Omental fat pad (tissue), 4 donors: ENCODE measurements at places on chromosomes 16 and 17.
A peak's percentile ranks its signal among the peaks of the same experiment; 100 is the strongest.

- DNase-seq, result no peak
These were observed 35.3 kb upstream of the PITPNM3 start for GRCh38 chr17:6591599-6592158.

DNA sequence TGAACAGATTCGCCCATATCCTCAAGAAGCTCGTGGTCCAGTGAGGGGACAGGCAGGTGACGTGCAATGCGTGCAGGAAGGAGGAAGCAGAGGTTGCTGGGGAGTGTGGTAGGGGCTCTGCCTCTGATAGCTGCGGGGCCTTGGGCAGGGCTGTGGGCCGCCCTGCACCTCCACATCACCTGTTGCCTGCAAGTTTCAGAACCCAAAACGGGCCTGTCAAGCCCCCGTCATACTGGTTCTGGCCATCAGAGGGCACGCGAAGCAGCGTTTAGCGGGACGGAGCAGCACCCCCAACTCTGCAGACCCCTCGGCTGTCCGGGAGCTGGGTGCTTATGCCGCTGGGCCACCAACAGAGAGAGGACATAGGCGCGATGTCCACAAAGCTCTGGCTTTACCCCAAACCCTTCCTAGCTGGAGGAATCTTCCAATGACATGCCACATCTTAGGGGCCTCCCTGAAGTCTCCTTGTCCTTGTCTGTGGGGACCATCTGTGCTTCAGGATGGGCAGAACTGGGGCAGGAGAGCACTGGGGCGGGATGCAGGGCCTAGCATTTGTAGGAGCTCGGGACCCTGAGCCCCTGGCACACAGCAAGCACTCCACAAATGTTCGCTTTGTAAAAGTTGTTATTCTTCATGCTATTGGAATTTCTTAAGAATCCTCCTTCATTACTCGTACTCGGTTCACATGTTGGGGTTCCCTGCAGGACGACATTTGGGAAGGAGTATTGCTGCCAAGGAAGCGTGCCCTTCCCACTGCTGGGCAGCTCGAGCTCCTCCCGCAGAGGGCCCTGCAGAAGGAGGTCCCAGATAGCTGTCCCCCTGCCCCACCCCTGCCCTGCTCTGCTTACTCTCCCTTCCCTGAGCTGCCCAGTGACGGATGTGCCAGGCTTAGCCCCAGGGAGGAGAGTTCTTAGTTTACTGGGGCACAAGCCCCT, 64.3 kb downstream of the CNGB1 start:
- DNase-seq, result no peak

- DNase-seq, result no peak
These were observed 1.7 kb downstream of the ADCY9 start for GRCh38 chr16:4114257-4115208.

GRCh38 chr17:83092931-83093330, 13.5 kb downstream of the METRNL start:
- DNase-seq, result no peak

- no peak for DNase-seq
These were observed 42.8 kb downstream of the SPOP start for GRCh38 chr17:49635121-49635520.

- no peak for DNase-seq
These were observed 180.1 kb downstream of the HS3ST3A1 start for GRCh38 chr17:13421581-13422130.

DNA sequence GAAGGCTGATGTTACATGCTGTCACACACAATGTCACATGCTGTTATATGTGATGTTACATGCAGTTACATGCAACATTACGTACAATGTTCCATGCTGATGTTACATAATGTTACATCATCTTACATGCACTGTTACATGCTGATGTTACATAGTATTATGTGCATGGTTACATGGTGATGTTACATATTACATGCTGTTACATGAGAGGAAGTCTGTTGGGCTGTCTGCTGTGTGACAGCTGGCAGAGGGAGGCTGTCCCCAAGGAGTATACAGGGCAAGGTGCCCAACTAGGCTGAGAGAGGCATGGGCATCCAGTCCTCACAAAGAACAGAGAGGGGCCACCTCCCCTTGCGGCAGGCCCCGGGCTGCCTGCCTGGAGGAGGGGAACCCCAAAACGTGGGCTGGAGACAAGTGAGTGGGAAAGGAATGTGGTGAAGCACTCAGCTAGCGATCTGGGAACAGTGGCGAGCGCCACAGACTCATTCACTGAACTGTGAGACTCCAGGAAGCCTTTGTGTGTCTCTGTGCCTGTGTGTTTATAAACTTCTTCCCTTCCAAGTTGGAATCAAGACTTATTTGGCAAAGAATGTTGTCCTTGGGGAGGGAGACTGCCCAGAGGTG, 30.6 kb downstream of the TMEM92 start:
- DNase-seq, result no peak

- no peak for DNase-seq
These were observed 16.7 kb upstream of the MTMR4 start for GRCh38 chr17:58531122-58531521.

GRCh38 chr17:78416791-78417530, 38.5 kb downstream of the PGS1 start:
- DNase-seq, result no peak

GRCh38 chr16:80462917-80463316, 77.9 kb upstream of the DYNLRB2 start:
- no peak for DNase-seq

- DNase-seq, result no peak
These were observed 1.2 kb downstream of the FOXF1 start for GRCh38 chr16:86511317-86512161.

- DNase-seq, result no peak
These were observed 34.2 kb upstream of the CCL2 start for GRCh38 chr17:34220752-34221395.

- DNase-seq, result no peak
These were observed 13.4 kb downstream of the ABCA8 start for GRCh38 chr17:68941761-68942160.

GRCh38 chr16:88292007-88292970, 90.5 kb upstream of the ZNF469 start:
- DNase-seq, result no peak

DNA sequence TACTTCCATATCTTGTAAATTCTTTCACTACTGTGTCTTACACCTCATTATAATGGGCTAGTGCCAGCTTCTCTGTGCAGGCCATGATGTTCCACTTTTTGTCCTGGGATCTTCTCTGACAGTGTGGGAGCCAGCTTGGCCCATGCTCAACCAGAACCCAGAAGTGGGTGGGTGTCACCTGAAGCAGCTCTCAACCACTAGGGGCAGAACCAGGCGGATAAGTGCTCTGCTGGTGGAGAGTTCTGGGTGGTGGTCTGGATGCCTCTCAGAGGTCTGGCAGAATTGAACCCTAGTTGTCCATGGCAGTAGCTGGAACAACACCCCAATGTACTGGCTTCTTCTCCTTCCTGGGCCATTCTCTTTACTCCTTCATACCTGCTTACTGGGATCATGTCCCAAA, 254.1 kb upstream of the N4BP1 start:
- DNase-seq, result no peak

- DNase-seq, result no peak
These were observed 19.0 kb downstream of the MEAK7 start for GRCh38 chr16:84485255-84486010.

DNA sequence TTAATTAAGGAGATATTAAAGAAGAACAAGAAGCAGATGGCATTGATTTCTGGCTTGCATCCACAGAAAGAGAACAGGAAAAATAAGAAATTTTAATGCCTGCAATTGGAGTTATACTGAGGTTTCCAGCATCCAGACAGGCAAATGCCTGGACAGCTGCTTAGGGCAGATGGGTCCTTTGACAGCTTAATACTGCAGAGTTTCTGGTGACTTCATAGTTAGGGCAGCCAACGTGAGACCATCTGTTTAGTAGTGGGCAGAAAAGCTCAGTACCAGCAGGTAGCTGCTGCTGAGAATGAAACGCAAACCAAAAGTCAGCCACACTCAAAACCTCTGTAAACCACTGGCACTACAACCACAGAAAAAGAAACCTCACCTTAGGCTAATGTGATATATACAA, 109.8 kb downstream of the CDK5R1 start:
- DNase-seq, result no peak

- DNase-seq, result no peak
These were observed 10.0 kb downstream of the WDR45B start for GRCh38 chr17:82638183-82638773.

- no peak for DNase-seq
These were observed 30.2 kb downstream of the BRD7 start for GRCh38 chr16:50338371-50339231.

DNA sequence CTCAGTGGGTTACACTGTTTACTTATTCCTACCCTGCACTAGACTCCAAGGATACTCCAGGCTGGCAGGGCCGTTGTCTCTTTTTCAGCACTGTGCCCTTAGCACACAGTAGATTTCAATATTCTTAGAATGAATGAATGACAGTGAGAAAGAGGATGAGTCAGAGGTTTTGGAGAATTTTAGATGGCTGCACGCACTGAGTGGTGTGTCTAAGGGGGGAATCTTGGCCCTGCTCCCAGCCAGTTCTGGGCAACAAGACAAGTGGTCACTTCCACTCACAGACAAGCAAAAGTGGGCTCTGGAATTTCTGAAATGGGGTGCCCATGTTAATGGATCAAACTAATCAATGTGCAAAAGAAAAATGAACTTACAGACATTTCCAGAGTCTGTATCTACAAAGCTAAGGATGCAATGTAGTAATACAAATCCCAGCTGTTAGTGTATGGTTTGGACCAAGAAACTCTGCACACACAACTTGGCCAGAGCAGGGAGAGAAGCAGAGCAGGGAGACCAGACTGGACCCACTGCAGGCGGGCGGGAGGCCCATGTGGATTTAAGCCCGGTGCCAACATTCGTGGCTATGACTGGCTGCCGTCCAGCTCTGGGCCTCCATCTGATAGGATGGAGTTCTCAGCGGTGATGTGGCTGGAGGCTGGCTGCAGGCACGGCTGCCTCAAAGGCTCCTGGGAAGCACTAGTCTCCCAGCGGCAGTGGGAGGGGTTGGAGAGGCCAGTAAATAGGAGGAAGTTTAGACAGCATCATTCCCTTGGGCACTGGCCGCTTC, 95.6 kb upstream of the CDYL2 start:
- no peak for DNase-seq

DNA sequence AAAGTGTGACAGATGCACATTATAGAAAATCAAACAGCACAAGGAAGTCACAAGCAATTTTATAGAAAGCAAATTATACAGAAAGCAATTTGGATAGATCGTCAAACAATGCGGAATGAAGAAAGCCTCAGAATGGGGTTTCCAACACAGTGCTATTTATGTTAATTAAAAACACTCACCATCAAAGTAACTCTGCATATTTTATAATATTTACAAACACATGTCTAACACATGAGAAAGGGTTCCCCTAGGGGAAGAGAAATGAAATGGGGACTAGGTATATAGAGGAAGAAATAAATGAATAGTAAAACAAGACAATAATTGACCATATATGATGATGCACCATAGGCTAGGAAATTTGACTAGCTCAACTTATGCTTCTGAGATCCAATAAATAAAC, 171.2 kb upstream of the XYLT1 start:
- no peak for DNase-seq

DNA sequence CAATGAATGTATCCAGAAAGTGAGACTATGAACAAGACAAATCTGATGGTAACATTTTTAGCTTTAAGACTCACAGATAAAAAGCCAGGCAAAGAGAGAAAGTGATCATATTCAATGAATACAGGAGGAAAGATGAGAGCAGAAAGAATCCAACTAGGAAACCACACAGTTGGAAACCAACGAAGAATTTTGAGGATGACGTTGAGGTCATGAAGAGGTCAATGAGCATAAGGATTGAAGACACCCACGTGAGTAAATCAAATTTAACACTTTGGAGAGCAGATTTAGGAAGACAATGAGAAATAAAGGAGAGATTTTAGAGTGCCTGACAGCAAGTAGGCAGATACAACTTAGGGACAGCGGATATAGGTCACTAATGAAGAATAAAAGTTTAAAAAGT, 948.1 kb downstream of the KCNJ2 start:
- DNase-seq, result no peak

- no peak for DNase-seq
These were observed 2.4 kb downstream of the NAGLU start for GRCh38 chr17:42538482-42538881.

DNA sequence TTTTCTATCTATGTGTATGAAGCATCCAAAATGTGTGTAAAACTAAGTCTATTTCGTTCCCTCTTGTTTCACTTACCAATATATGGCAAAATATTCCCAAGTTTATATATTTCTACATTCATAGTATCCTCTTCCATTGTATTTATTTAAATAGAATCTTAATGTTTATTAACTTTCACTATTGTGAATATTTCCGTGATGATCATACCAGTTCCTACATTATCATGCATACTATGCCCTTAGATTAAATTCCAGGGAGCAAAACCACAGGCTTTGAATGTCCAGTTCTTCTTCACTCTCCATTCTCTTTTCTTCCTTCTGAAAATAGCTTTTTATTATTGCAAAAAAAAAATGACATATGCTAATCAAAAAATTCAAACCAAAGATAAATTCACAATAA, 4.0 kb downstream of the MAP2K6 start:
- DNase-seq, result no peak

GRCh38 chr17:40612599-40613244, 34.9 kb downstream of the SMARCE1 start:
- no peak for DNase-seq

- no peak for DNase-seq
These were observed 27.8 kb downstream of the CYB5D2 start for GRCh38 chr17:4170639-4171280.

- DNase-seq, result no peak
These were observed 116.3 kb upstream of the IRX3 start for GRCh38 chr16:54402873-54403272.

DNA sequence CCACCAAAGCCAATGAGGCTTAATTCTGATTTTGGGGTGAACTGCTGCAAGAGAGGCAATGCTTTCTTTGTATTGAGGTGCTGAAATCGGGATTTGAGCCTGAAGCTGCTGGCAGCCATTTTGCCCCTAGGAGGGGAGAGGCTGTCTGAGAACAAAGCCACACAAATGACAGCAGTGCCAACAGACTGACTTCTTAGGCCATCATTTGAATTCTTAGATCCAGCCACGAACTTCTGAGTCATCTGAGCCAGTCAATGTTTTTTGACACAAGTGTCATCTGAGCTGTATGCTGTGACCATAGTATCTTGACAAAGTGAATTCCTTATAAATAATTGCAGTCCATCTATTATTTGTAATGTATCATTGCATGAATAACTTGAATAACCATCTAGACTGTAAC, 29.0 kb downstream of the HYDIN start:
- DNase-seq, result no peak

- DNase-seq, result no peak
These were observed 53.6 kb downstream of the NUP88 start for GRCh38 chr17:5365831-5366230.

GRCh38 chr17:75289115-75289831, at the start of gene SLC25A19:
Gene SLC25A19 (minus strand): TSS chr17:75289433. CDS start chr17:75286764, 2,669 bp downstream.
- DNase-seq, result peak; percentile 88

DNA sequence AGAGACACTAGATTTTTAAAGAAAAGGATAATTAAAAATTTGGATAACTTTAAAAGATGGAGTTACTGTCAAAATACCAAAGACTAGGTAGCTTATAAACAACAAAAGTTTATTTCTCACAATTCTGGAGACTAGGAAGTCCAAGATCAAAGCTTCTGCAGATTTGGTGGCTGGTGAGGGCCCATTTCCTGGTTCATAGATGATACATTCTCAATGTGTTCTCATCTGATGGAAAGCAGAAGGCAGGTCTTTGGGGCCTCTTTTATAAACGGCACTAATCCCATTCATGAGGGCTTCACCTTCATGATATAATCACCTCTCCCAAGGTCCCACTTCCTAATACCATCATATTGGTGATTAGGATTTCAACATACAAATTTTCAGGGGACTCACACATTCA, 33.7 kb downstream of the NLK start:
- no peak for DNase-seq

- no peak for DNase-seq
These were observed 132.3 kb downstream of the TRIM37 start for GRCh38 chr17:58974354-58974753.

- DNase-seq, result no peak
These were observed 52.1 kb upstream of the SMIM36 start for GRCh38 chr17:55563363-55563762.
